ENCODE measurements at places on chromosomes 6 and 20.
A peak's percentile ranks its signal among the peaks of the same experiment; 100 is the strongest.

- no peak for DNase-seq
Measured at GRCh38 chr6:125121894-125122293, 31.7 kb upstream of the TPD52L1 start.

- DNase-seq, result no peak
Measured at GRCh38 chr6:142870787-142871415, 74.1 kb downstream of the HIVEP2 start.

- DNase-seq, result no peak
Measured at GRCh38 chr20:8250539-8251200, 118.6 kb downstream of the PLCB1 start.

- DNase-seq, result peak; percentile 38
Measured at GRCh38 chr20:62219992-62220665, at the start of gene HRH3. TSS of gene HRH3 (minus strand) at chr20:62220278. CDS start at chr20:62219970, 308 bp downstream.

DNA sequence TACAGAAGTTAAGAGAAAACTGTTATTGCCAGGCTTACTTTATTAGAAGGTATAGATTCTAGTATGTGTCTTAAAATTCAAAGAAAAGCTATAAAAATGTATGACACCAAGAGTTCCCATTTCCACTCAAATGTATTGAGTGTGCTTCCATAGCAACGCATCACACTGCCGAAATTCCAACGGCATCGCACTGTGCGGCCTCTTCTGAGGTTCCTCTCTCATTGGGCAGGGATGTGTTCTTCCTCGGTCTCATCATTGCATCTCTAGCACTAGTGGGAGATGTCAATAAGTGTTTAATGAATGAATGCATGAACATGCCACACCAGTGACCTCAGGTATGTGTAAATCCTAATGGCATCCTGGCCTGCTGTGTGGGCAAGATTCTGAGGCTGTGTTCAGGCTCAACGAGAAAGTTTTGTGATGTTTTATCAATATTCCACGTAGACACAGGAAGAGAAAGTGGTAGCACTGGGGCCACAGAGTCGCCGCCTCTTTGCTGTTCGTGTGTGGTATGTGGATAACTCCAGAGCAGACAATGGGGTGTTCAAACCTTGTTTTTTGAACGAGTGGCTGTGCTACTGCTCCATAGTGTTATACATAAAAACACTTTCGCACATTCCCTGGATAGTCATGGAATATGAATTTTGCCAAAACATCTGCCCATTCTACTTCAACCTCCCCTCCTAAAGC lies 171.6 kb downstream of the ADGB start:
- DNase-seq, result peak; percentile 22

GRCh38 chr6:1720620-1721322 lies 111.1 kb downstream of the FOXC1 start:
- DNase-seq, result no peak

DNA sequence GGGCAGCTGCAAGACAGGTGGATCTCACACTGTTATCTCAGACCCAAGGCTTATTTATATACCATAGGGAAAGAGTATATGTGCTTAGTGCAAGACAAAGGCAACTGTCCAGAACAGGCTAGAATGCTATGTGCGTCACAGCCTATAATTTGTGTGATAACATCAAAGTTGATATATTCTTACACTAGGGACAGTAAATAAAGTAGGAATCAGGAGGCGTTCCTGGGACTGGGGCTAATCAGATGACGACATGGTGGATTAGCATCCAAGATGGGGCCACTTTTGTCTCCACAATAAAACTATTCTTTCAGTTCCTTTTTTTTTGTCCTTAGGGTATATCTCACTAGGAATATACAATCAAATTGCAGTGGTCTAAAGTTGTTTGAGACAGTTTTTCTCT lies 54.9 kb upstream of the IER3 start:
- no peak for DNase-seq

- no peak for DNase-seq
Measured at GRCh38 chr6:116447052-116447451, 14.1 kb upstream of the CALHM6 start.

DNA sequence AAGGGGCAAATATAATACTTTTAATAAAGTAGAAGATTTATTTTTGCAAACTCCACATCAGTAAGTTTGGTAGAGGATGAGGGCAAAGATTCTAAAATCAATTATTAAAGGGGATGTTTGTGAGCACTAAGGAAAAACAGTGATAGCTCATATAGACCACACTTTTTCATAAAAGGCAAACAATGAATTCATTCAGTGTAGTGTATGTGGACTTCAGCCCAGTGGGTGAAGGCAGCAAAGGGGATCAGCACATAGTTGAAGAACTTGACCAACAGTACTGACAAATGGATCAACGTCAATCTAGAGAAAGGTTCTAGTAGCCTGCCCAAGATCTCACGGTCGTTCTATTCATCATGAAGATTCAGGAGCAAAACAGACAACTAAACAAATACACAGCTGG lies 45.3 kb downstream of the MAK start:
- DNase-seq, result no peak

DNA sequence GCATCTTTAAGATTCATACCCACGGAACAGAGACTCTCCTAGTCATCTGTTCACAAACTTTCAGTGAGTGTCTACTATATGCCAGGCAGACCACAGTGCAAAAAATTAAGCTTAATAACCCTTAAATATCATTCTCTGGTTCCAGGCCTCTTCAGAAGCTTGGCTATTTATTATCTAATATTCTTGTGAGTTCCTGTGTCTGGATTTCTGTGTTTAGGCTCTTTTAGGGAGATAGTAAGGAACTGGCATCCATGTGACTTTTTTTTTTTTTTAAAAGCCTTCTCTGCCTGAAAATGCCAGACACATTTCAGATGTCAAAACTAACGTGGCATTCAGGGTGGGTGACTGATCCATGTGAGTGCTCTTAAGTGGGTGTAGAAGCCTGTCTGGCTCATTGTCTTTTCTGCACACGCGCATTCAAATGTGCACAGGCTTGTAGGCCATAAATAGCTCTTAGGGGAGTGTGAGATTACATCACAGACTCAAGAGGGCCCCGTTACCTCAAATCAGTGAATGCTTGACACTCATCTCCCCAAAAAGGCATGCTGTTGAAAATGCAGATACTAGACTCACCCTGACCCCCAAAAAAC lies 141.9 kb downstream of the GMPR start:
- no peak for DNase-seq

DNA sequence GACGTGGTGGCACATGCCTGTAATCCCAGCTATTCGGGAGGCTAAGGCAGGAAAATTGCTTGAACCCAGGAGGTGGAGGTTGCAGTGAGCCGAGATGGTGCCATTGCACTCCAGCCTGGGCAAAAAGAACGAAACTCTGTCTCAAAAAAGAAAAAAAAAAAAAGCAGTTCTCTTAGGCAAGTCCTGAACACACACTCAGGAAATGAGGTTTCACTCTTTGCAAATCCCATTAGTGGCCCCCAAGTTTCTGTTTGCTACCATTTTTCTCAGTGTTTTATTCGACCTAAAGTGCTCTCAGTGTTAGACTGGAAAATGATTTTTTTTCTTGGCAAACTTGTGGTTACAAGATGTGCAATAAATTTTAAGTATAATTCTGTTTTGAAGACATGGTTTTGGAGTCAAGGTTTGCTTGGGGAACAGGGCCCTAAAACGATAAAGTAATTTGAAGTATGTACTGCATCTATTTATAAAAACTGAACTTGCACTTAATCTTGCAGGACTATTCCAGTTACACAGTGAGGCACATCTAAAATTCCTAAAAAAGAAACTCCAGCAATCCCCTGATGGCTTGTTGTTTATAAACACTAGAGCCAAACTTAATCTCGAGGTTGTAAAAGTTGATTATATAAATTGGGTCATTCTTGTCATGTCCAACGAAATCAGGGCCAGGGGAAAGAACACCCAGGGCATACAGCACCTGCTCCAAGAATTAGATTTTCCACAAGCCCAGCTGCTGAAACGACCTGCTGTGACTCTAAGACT lies 42.6 kb downstream of the MAP1LC3A start:
- DNase-seq, result no peak

DNA sequence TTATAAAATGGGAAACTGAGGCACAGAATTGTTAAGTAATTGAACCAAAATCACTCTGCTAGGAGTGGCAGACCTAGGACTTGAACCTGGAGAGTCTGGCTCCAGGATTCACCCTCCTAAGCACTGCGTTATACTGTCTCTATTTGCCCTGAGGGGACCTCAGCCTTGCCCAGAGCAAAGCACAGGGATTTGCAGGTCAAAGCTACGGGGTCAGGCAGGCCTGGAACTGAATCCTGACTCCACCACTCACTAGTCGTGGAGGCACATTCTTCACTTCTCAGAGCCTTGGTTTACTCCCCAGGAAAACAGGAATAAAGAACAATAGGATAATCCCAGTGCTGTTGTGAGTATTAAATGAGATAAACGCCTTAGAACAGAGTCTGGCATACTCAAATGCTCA lies 19.4 kb downstream of the KCNK15 start:
- no peak for DNase-seq

- no peak for DNase-seq
Measured at GRCh38 chr20:5821627-5822215, 71.5 kb downstream of the SHLD1 start.

DNA sequence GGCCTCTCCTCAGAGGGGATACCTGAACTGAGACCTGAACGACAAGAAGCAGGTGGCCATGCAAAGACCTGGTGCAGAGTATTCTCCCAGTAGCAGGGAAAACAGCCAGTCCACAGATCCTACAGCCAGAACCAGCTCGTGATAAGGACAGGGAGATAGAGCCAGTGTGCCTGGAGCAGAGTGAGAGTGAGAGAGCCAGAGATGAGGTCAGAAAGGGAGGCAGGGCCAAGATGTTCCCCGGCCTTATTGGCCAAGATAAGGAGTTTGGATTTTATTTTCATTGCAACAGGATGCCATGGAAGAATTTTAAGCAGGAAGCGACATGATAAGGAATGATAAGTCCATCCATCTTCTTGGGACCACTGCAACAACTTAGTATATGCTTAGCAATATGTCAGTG lies 111.8 kb downstream of the UBE3D start:
- no peak for DNase-seq

GRCh38 chr6:31681135-31681671 lies 336 bp upstream of the LY6G5C start:
- peak; percentile 67 for DNase-seq

GRCh38 chr6:157107571-157107914 lies 215.8 kb downstream of the TMEM242 start:
- no peak for DNase-seq

DNA sequence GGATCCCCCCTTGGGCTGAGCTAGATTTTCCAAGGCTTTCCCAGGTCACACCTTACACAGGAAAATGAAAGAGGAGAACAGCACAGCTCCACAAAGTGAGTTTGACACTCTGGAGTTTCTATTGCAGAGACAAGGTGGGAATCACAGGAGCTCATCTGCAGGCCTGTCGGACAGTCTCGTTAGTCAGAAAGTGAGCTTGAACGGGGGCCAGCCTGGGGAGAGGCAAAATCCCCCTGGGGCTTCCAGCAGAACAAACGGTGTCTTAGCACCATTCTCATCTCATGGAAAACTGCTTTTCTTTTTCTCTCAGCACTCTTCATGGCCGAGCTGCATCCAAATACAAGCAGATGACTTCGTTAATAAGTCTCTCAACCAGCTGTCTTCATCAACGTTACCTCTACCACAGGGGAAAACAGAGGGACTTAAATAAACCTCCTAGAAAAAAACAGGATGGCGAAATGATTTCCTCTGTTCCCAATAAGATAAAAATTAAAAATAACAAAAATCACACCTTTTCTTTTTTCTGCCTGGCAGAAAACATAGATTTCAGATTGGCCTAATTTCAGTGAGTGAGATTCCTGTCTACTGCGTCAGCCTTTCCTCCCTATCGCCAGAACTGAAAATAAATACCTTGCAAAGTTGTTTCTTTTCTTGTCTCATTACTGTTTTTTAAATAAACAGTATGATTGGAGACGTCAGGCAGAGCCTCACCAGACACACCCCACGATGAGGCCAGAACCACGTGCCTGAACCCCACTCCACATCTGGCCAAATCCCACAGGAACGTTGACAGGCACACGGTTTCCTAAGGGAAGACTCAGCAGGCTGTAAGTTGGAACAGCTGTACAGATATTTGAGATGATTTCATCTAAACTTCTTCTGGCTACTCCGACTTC lies 219.0 kb downstream of the TTLL2 start:
- DNase-seq, result no peak

GRCh38 chr20:44028003-44028730 lies 113.5 kb downstream of the TOX2 start:
- no peak for DNase-seq

GRCh38 chr20:6026051-6026450 lies 27.8 kb downstream of the LRRN4 start:
- DNase-seq, result peak; percentile 21

GRCh38 chr20:62039738-62040137 lies 25.9 kb downstream of the TAF4 start:
- DNase-seq, result no peak

GRCh38 chr6:158237656-158238055 lies 69.5 kb downstream of the GTF2H5 start:
- DNase-seq, result no peak

DNA sequence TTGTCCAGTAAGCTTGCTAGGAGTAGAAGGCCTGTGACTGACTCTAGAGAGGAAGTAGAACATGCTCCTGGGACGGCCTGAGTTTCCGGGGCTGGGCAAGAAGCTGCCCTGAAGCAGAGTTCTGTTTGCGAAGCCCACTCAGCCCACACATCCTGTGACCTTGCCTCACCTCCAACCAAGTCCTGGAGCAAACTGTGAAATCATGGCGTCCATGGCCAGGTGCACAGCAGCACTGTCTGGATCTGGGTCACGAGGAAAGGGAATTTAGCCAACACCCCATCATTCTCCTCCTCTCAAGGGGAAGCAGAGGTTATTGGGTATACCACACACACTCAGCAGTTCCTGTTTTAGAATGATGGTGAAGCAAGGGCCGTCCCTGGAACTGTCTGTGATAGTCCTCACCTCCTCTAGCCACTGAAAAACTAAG lies 87.5 kb downstream of the CRYBG1 start:
- DNase-seq, result peak; percentile 38

DNA sequence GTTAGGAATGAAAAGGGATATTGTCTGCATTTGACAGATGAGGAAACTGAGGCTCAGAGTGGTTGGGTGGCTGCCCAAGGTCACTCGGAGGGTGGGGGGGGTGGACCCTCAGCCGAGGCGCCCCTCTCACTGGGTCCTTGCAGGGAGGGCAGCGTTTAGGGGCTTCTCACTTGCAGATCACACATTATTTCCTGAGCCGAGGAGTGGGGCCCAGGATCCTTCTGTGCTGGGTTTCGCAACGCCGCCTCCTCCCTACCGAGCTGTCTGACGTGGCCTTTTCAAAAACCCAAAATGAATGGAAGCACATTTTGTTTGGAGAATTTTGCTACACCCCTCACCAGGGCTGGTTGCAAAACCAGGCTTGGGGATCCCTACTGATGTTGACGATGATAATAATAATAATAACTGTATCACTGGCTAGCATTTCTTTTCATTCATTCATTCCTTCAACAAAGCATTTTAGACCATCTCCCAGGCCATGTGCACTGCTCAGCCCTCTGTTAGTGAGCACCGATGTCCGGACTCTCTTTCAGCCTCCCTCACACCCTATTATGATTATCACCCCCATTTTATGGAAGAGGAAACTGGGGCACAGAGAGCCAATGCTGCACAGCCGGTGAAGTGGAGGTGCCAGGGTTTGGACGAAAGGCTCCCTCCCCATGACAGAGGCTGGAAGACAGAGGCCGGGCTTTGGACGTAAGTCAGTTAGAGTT lies 5.2 kb downstream of the DLGAP4 start:
- DNase-seq, result no peak

All from activated CD4-positive, alpha-beta memory T cell treated with anti-CD3 and anti-CD28 coated beads for 36 hours (primary cell).